Hematopoietic multipotent progenitor cell (in vitro differentiated cells): ENCODE measurements at places on chromosomes 6 and 20.

DNA sequence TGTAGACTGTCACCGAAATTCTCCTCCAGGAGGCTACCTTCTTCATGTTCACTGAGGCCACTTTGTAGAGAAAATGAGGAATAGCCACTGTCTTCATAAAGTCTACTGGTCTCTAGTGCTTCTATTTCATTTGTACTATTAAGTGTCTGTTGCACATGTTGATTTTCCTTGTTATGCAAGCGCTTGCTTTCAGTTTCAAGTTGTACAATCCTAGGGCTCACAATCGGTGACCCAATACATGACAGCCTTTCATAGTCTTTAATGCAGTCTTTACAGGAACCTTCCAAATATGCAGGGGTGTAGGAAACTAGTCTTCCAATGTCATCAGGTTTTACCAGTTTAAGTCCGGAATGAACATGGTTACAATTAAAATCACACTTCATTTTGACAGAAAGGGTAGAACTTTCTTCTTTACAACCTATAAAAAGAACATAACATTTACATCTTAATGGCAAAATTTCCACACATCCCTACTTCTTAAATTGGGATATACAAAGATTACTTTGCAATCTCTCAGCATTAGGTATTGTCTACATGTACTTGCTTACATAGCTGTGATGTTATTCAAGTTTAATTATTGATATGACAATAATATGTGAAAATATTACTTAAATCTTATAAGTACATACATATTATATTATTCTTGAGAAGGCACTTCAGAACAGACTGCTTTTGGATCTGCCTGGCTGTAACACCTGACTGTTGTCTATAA is 7.5 kb downstream of the FBXO5 start:
- DNase-seq: peak; percentile 40

- no peak for DNase-seq
Observed at GRCh38 chr6:45619211-45619760, 241.6 kb upstream of the SUPT3H start.

- no peak for DNase-seq
Observed at GRCh38 chr6:147695819-147696218, 187.3 kb downstream of the SAMD5 start.

DNA sequence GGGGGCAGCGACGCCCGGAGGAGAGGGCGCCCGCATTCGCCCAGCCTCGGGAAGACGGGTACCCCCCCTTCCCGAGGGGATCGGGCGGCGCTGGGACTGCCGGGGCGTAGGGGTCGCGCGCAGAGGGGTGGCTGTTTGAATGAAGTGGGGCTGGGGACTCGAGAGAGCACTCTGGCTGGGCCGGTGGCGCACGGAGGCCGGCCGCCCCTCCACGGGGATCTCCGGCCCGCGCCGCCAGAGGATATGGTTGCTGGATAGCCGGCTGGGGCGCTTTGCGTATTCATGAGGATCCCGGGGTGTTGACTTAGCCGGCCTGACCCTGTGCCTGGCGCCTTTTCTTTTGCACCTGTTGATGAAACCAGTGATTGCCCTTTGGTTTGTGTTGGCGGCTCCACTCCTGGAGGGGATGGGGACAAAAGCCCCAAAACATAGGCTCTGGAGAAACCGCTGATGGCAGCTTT is 469 bp downstream of the SYNJ2 start:
- DNase-seq: no peak

DNA sequence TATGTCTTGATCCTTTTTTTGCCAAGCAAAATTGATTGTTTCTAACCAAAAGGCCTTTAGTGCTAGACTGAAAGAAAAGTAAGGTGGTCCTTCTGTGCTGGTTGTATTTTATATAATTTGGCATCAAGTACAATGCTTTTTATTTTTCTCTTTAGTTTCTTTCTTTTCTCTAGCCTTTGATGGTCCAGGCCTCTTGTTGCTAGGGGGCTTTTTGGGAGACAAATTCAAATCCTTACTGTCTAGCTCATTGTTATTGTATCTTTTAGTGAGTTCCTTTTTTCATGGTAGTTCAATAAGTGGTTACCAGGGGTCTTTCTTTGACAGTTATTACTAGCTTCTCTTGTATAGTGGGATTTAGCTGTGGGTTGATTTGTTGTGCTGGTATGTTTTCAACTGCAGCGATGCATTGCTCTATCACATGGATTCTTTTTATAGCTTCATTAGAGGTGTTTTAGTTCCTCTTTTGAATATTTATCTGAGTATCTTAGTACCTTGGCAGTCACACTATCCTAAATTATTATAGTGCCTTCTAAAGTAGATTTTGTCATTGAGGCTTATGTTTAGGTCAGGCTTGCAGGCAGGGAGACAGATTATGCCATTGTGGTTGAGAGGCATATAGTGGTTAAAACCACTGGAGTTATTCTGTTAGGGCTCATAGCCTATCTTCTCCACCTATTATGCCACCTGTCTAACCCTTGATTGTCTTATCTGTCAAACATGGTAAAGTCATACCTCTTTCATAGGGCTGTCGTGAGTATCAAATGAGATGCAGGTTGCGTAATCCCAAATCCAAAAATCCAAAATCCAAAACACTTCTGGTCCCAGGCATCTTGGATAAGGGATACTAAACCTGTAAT is 49.5 kb downstream of the KCNS1 start:
- no peak for DNase-seq

GRCh38 chr20:54054516-54054915 is 15.9 kb downstream of the BCAS1 start:
- DNase-seq: no peak

DNA sequence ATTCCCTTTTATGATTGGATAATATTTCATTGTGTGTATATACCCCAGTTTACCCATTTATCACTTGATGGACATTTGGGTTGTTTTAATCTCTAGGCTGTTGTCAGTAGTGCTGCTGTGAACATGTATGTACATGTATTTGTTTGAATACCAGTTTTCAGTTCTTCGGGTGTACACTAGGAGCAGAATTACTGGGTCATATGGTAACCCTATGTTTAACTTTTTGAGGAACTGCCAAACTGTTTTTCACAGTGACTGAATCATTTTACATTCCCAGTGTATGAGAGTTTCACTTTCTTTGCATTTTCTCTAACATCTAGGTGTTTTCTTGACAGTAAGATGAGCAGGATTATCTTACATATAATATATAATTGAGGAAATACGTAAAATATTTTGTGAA is 44.7 kb upstream of the ADIG start:
- DNase-seq: no peak
